ENCODE measurements at places on chromosomes 7 and 10. TPM values are rescaled to one million over a fixed set of nuclear protein-coding genes. Genes with fewer than 3 reads are reported as not detected.

DYNC1I1 gene
- total RNA-seq: 0.21 TPM

PON3 gene
- total RNA-seq: not detected

UCMA gene
- total RNA-seq: not detected

RASA4B gene
- 2.5 TPM for total RNA-seq

CNTNAP2 gene
- total RNA-seq: 4.3 TPM

TMEM72 gene
- not detected for total RNA-seq

CLRN3 gene
- not detected for total RNA-seq

PNLIP gene
- total RNA-seq: not detected

HMX2 gene
- not detected for total RNA-seq

AVPI1 gene
- 65.2 TPM for total RNA-seq

Measured in airway epithelial cell (primary cell).